ENCODE measurements at places on chromosomes 1 and 21. TPM values are rescaled to one million over a fixed set of nuclear protein-coding genes. Genes with fewer than 3 reads are reported as not detected.

Gene TMPRSS2
- total RNA-seq, result not detected

Gene CLCN6
- total RNA-seq, result 4.6 TPM

Gene C8A
- not detected for total RNA-seq

Gene SMPDL3B
- 1.1 TPM for total RNA-seq

Gene MAP10
- total RNA-seq, result 1.3 TPM

Gene AMIGO1
- total RNA-seq, result 1.1 TPM

Gene OR2T3
- not detected for total RNA-seq

Gene AIDA
- total RNA-seq, result 74.2 TPM

Gene COL11A1
- 2.0 TPM for total RNA-seq

Gene FAM78B
- 0.12 TPM for total RNA-seq

Gene SELE
- not detected for total RNA-seq

Gene POU3F1
- not detected for total RNA-seq

Gene TLCD4
- 10.6 TPM for total RNA-seq

Gene C1QTNF12
- total RNA-seq, result 2.0 TPM
